Lower leg skin (tissue), 4 donors: ENCODE measurements at places on chromosomes 11 and 22. TPM values are rescaled to one million over a fixed set of nuclear protein-coding genes. Genes with fewer than 3 reads are reported as not detected.

DNA sequence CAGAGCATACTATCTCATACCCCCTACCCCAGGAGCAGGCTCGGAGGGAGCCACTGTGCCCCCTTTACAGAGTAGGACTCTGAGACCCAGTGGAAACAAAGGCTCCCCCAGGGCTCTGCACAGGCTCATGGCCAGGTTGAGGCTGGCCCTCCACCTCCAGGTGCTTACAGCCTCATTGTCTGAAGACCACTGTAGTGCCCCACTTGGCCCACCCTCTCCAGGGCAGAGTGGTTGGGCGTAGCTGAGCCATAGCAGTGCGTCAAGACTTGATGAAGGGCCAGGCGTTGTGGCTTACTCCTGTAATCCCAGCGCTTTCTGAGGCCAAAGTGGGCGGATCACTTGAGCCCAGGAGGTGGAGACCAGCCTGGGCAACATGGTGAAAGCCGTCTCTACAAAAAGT lies 1.7 kb downstream of the ANKRD13D start:
- no peak for DNase-seq

- no peak for DNase-seq
These were observed 4.2 kb upstream of the DPF2 start for GRCh38 chr11:65329478-65329877.

GRCh38 chr11:116162086-116162885 lies 610.5 kb downstream of the BUD13 start:
- no peak for DNase-seq

- peak; percentile 53 for DNase-seq
These were observed 23.4 kb downstream of the RELT start for GRCh38 chr11:73399636-73400035.

- DNase-seq = no peak
These were observed 25.7 kb upstream of the SEPTIN5 start for GRCh38 chr22:19688301-19689290.

GRCh38 chr22:24431309-24432034 lies 4.1 kb downstream of the ADORA2A start:
- DNase-seq = no peak

DNA sequence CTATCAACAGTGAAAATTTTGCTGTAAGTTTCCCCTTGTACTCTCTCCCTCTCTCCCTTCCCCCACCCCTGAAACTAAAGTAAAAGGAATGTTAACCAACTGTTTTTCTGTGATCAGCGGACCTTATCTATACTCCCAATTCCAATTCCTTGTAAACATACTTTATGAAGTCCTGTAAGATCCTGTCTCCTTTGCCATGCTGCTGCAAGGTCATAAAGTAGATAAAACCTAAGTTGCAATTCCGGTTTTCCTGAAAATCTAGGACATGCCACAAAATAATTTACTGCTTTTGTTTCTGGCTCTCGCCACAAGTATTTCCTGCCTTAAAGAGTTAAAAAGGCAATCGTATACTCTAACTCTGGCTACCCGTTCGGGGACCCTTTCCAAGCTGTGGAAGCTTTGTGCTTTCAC lies 1469.0 kb downstream of the LRRC4C start:
- no peak for DNase-seq

The CD248 gene
- 6.3 TPM for total RNA-seq

The MPZL3 gene
- total RNA-seq = 85.6 TPM
